ENCODE measurements at places on chromosomes 2 and 18. TPM values are rescaled to one million over a fixed set of nuclear protein-coding genes. Genes with fewer than 3 reads are reported as not detected.

Gene TEKT4
- not detected for total RNA-seq

Gene ZC3H6
- 2.9 TPM for total RNA-seq

DNA sequence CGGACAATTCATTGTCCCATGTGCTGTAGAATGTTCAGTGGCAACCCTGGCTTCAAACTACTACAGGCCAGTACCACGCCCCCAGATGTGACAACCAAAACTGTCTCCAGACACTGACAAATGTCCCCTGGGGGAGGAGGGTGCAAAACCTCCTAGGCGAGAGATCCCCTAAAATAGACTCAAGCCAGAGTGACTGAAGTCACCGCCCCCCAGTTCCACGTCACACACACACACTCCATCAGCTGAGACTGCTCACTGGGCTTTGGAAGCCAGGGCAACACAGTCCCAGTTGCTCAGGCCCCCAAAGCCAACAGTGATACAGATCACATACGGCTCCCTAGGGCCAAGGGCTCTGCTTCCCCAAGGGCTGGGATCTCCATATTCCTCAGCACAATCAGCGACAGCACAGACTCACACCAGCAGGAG is 19.1 kb downstream of the HDAC4 start:
- H3K27ac ChIP-seq = no peak overlapping the region
- peak; percentile 29 for DNase-seq
- H3K4me1 ChIP-seq = no peaks in the 10 kb centered on the region
- no peak overlapping the region for H3K4me3 ChIP-seq

GRCh38 chr2:42931146-42931817 is 138.9 kb upstream of the HAAO start:
- H3K27ac ChIP-seq = no peak overlapping the region
- peaks cover 6% of the 10 kb centered on the region for H3K4me1 ChIP-seq
- no peak overlapping the region for H3K4me3 ChIP-seq
- DNase-seq = no peak
- H3K36me3 ChIP-seq = no peaks in the 10 kb centered on the region
- no peaks in the 10 kb centered on the region for H3K27me3 ChIP-seq

GRCh38 chr2:74381751-74382150 is 1.6 kb upstream of the DCTN1 start:
- H3K4me1 ChIP-seq = peaks cover 14% of the 10 kb centered on the region
- H3K4me3 ChIP-seq = no peak overlapping the region
- H3K27me3 ChIP-seq = no peaks in the 10 kb centered on the region

DNA sequence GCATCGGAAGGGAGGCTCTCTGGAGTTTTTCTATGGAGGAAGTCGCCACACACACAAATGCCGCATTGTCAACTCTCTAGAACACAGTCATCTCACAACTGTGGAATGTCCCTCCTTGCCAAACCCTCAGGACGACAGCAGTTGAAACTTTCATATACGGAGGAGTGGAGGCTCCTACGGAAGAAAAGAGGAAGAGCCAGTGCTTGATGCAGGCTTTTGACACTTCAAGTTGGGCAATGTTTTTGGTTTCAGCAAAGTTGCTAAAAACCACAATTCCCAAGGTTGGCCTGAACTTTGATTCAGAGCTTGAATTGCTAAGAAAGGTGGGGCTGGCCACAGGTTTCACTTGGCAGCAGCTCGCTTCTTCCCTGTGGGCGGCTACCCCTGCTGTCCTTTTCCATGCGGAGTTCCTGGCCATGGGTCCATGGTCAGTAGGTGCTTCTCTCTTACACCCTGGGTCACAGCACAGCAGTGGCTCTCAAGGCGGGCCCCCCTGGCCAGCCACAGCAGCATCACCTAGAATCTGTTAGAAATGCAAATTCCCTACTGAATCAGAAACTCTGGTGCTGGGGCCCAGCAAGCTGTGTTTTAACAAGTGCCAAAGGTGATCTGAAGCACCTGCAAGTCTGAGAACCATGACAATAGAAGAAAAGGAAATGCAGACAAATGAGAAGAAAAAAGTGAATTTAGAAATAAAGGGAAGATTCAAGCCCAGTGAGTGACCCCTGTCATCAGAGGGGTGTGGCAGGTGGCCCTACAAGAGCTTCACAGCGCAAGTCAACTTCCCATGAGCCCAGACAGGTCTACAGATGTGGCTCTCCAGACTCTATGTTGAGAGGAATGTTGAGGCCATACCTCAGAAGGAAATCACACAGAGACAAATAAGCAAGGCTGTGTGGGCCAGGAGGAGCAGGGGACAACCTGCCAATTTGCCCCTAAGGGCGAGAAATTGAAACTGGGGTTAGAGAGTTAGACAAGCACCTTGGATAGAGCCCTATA is 856.4 kb downstream of the RNF144A start:
- H3K36me3 ChIP-seq = no peaks in the 10 kb centered on the region
- no peak overlapping the region for H3K4me3 ChIP-seq
- no peak for DNase-seq

DNA sequence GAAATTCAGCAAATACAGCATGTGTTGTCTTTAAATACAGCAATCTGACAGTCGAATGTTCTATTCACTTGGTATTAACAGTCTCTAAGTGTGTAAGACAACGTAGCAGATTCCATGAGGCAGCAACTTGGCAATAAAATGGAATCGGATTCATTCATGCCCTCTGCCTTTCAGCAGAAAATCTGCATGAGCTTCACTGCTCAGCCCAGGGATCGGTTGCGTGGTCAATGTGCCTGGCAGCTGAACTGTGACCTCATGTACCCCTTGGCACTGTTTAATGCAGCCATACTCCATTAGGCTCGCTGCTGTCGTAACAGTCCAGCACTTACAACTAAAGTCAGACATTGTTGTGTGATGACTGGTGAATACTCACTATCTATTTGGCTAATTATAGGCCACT is 17.7 kb upstream of the RGPD4 start:
- H3K27me3 ChIP-seq = no peaks in the 10 kb centered on the region
- DNase-seq = no peak
- H3K27ac ChIP-seq = no peak overlapping the region
- H3K36me3 ChIP-seq = no peaks in the 10 kb centered on the region

DNA sequence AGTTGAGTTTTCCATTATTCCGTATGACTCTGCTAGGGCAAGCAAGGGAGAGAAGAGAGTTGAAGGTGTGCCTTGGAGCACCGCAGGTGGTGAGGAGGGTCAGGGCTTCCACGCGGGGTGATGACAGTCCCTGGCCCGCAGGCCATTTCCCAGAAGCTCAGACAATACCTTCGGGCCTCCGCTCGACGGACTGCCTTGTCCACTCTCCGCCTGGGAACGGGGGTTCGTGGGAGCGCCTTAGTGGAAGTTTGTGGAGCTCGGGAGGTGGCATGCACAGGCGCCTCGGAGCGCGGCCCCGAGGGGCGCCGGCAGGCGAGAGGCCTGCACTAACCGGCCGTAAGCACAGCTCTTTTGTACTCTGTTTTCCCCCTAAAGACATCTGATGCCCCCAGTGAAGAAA is 69.8 kb downstream of the ARHGEF33 start:
- no peaks in the 10 kb centered on the region for H3K36me3 ChIP-seq
- H3K27ac ChIP-seq = no peak overlapping the region
- H3K4me1 ChIP-seq = no peaks in the 10 kb centered on the region
- no peak for DNase-seq
- H3K27me3 ChIP-seq = no peaks in the 10 kb centered on the region

DNA sequence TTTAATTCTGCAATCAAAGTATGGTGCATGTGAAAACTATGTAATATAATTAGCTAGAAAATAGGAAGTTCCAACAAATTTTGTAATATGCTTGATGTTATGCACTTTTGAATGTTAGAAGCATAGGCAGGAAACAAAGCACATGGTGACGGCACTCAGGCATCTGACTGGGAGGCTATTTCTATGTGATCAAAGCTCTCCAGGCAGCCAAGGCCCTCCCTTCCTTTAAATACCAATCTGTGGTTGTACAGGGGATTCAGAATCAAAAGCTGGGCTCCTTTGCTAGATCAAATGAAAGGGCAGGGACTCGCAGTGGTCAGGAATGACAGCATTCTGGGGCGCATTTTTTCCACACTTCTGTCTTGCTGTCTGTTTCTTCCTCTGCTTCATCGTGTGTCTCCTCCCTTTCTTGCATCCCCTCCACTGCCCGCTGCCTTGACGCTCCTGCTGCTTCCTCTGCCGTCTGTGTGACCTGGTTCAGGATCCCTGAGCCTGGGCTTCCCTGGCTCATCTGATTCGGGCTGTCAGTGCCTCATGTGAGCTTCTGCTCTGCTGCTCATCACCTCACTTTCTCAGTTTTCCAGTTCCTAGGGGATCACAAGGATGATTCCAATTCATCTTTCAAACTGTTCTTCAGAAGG is 30.9 kb downstream of the TMEM182 start:
- no peaks in the 10 kb centered on the region for H3K36me3 ChIP-seq
- H3K4me3 ChIP-seq = no peak overlapping the region
- H3K4me1 ChIP-seq = peaks cover 18% of the 10 kb centered on the region
- H3K27ac ChIP-seq = no peak overlapping the region
- DNase-seq = no peak

GRCh38 chr2:48131539-48132270 is 225.4 kb upstream of the FBXO11 start:
- no peaks in the 10 kb centered on the region for H3K27me3 ChIP-seq
- DNase-seq = no peak
- no peak overlapping the region for H3K27ac ChIP-seq
- H3K4me3 ChIP-seq = no peak overlapping the region
- H3K36me3 ChIP-seq = no peaks in the 10 kb centered on the region
- no peaks in the 10 kb centered on the region for H3K4me1 ChIP-seq

DNA sequence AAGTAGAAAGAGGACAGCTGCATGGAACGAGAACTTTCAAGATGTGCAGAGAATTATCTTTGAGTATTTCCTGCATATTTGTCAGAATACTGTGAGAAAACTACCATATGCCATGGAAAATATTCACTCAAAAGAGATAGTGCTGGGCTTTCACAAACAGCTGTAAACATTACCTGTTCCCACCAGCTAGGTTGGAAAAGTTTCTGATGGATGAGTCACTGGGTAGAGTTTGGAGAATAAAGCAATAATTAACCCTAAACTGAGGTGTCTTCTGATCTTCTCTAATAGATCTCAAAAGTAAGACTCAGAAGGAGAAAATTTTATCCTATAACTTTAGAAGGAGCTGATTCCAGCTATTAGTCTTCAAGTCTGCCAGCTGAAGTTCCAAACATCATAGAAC is 3.9 kb upstream of the FSIP2 start:
- no peak overlapping the region for H3K27ac ChIP-seq
- H3K4me1 ChIP-seq = no peaks in the 10 kb centered on the region
- H3K4me3 ChIP-seq = no peak overlapping the region
- no peaks in the 10 kb centered on the region for H3K36me3 ChIP-seq
- no peaks in the 10 kb centered on the region for H3K27me3 ChIP-seq
- DNase-seq = no peak

- H3K36me3 ChIP-seq = no peaks in the 10 kb centered on the region
- H3K27me3 ChIP-seq = no peaks in the 10 kb centered on the region
- no peak overlapping the region for H3K4me3 ChIP-seq
- no peak for DNase-seq
- no peak overlapping the region for H3K27ac ChIP-seq
These were observed 1.3 kb upstream of the AKAIN1 start for GRCh38 chr18:5198311-5198710.

GRCh38 chr2:152858594-152859265 is 140.3 kb downstream of the ARL6IP6 start:
- no peaks in the 10 kb centered on the region for H3K27me3 ChIP-seq
- H3K4me1 ChIP-seq = no peaks in the 10 kb centered on the region
- H3K4me3 ChIP-seq = no peak overlapping the region

GRCh38 chr2:53575721-53576124 is 191.9 kb upstream of the CHAC2 start:
- no peak overlapping the region for H3K27ac ChIP-seq
- no peaks in the 10 kb centered on the region for H3K36me3 ChIP-seq
- no peak for DNase-seq
- no peak overlapping the region for H3K4me3 ChIP-seq

DNA sequence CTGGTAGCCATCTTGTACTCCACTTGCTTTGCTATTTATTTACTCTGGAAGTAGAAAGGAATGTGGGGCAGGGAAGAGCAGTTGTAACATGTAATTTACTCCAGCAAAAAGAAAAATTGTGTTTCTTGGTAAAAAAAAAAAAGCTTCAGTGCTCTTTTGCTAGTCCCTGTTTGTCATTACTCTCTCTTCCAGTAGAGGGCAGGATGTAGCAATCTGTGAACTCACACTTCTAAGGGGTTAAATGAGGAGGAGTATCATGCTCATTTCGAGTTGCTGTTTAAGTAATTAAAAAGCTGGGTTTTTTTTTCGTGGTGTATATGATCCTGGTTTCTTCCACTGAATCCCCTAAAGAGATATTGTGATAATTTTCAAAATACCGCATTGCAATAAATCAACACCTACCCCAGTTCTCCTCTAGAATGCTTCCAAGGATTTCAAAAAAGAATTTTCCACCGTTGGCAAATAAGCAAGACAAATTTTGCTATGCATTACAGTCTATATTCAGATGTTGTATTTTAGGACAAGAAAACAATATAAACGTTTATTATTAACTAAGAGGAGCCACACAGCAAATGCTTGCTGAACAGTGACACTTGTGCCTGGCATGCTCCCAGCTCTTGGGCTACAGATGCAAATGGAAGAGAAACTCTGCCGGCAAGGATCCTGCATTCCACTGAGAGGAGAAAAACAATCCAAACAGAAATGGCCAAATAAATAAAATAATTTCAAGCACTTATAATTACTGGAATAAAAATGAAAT is 261.6 kb downstream of the ASXL3 start:
- no peak overlapping the region for H3K27ac ChIP-seq
- peak overlapping the region; percentile 43 for H3K4me3 ChIP-seq
- no peaks in the 10 kb centered on the region for H3K36me3 ChIP-seq
- H3K27me3 ChIP-seq = no peaks in the 10 kb centered on the region

- no peak overlapping the region for H3K4me3 ChIP-seq
- no peak overlapping the region for H3K27ac ChIP-seq
- no peaks in the 10 kb centered on the region for H3K27me3 ChIP-seq
- H3K4me1 ChIP-seq = peaks cover 5% of the 10 kb centered on the region
- no peak for DNase-seq
These were observed 35.6 kb downstream of the PDE6D start for GRCh38 chr2:231745303-231746038.

DNA sequence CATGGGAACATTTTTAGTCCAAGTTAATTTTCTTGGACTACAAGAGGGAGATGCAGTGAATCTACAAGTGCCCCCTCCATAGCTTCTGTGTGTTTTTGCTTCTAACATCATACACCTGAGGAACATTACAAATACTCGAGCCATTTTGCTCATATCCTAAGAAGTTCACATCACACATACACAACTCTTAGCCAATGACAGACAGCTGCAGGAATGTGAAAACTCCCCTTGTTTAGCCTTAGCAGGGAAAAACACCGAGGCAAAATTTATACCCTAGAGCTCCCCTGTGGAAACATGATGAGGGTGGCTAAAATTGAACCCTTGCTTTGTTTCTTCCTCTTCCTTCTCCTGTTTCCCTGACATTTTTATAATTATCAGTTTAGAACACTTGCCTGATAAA is 928.3 kb upstream of the NRXN1 start:
- H3K27ac ChIP-seq = no peak overlapping the region
- no peak overlapping the region for H3K4me3 ChIP-seq
- no peak for DNase-seq
- no peaks in the 10 kb centered on the region for H3K27me3 ChIP-seq
- no peaks in the 10 kb centered on the region for H3K36me3 ChIP-seq

Measured in right lobe of liver (tissue), 6 donors.